ENCODE measurements at places on chromosomes 1 and 21.

DNA sequence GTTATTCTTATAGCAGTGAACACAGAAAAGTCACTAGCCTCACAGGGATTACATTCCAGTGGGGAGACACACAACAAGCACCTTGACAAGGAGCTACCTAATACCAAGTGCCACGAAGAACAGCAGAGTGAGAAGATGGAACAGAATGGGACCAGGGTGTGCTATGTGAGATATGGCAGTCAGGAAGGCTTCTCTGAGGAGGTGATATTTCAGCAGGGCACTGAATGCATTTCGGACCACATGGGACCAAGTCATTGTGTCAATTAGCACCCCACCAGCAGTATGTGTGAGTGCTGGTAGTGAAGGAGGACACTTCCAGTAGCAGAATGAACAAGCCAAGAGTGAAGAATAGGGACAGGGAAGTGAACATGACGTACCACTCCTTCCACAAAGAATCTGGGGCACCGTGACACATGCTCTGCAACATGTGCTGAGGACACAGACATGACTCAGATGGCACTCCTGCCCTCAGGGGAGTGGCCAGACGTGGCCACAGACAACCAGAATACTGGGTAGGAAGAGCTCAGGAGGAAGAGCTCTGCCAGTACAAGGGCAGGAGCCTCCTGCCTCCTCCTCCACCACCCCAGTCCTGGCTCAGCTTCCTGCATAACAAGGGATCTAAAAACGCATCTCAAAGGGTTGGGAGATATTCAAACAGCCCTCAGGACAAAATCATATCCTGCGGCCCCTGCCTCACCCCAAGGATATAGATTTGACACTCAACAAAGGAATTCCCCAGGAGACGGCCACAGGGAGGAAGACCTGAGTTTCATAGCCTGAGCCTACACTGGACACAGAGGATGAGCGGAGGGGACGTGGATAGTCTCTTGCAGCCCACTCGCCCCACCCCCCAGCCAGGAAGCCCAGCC lies 102.5 kb downstream of the TRABD2B start:
- DNase-seq: no peak

DNA sequence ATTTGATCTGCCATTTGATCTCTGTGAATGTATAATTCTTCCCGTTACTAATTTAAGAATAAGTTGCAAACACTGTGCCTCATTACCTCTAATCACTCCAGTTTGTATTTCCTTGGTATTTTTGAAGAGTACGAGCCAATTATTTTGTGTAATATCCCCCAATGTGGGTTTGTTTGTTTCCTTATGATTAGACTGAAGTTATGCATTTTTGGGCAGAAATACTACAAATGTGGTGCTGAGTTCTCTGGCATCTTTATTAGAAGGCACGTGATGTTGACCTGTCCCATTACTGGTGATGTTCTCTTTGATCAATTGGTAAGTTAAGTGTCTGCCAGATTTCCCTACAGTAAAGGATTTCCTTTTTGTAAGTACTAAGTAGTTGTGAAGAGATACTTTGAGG lies 10.3 kb downstream of the MIXL1 start:
- no peak for DNase-seq

DNA sequence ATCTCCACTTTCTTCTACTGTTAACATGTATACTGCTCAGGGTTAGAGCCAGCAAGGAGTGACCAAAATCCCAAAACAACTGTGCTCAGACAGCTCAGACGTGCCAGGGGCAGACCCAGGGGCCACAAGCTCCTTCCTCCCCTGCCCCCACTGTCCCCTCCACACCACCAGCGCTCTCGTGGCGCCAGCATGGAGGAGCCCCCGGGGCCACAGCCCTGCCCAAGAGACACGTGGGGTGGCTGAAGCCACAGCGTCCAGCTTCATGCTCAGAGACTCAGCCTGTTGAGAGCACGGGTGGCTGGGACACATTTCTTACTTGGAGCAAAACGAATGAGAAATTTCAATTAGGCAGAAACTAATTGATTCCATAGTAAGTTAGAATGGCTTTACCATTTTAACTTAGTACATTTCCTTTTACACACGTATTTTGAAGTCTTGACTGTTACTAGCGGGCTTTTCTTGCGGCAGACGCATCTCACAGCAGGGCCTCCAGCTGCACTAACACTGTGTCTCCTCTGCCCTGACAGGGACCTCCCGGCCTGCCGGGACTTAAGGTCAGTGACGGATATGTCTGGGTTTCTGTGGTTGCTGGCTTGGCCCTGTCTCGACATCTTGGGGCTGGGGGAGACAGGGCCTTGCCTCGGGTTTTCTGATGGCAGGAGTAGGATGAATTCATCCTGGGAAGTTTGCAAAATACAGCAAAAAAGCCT lies 54.2 kb downstream of the SLC19A1 start:
- DNase-seq: no peak

DNA sequence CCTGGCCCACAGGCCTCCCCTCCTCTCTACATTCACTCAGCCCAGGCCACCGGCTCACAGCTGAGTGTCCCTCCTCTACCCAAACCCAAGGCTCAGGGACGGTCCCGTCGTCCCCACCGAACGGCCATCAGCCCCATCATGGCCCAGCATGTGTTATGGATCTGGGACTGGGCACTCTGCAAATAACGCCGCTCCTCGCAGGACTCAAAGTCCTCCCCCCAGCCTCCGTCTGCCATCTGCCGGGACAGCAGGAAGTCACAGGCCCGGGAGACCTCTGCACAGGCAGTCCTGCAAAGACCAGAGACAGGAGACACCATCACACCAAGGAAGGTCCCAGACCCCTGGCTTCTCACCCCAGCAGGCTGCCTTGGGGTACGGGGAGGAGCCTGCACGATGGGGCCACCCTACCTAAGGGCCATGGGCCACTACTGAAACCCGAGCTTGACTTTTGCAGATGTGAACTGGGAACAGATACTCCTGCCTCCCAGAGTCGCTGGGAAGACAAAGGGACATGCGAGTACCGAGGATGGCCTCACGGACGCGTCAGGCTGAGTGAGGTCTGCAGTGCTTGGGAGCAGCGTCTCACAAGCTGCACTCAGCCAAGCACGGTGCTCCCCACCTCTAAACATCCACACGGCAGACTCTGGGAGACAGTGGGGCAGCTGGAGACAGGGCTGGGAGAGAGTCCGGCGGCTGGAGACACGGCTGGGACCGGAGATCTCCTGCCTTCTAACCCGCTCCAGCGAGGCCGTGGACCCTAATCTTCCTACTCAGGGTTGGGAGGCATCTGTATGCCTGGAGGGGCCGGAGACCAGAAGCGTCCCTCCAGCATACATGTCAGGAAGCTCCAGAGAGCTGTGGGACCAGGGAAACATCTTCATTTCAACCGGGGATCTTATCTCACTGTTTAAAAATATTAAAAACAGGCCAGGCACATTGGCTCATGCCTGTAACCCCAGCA lies 10.4 kb upstream of the SPATC1L start:
- DNase-seq: no peak

DNA sequence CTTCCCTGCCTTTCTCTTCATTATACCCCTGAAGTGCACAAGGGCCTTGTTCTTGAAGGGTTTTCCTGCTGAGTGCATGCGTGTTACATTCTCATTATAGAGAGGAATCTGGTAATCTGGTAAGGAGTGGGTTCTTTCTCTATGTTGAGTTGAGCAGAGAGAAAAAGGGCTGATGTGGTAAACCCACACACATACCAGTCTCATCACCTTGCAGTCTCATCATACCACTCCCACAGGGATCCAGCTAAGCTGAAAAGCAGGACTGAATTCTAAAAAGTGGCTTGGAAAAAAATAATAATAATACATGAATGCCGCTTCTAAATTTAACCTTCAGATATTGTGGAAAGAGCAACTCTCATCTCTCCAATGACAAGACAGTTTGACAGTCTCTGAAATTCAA lies 10.5 kb upstream of the HTR1D start:
- no peak for DNase-seq
